Iris pigment epithelial cell (primary cell): ENCODE measurements at places on chromosomes 5 and 9.

DNA sequence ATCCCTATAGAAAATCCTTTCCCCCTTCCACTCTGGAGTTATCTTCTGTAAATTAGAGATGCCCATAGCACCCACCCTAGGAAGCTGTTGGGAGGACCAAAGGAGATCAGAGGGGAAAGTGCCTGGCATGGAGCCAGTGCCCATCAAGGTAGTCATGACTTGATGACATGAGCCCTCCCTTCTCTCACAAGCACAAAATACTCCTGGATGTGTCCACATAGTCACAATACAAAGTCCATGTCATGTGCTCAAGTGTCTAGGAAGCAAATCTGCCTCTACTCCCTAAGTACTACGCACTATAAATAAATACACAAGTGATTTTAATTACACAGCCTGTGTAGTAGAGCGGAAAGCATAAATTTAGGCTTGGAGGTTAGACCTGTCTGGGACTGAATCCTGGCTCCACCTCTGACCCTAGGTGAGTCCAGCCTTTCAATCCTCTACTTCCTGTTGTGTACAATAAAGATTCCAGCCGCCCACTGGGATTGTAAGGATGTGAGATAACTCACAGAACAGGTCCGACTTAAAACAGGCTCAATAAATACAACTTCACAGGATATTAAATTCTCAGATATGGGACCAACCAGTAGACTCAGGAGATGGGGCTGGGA, 30.6 kb downstream of the TTC39B start:
- DNase-seq: no peak

DNA sequence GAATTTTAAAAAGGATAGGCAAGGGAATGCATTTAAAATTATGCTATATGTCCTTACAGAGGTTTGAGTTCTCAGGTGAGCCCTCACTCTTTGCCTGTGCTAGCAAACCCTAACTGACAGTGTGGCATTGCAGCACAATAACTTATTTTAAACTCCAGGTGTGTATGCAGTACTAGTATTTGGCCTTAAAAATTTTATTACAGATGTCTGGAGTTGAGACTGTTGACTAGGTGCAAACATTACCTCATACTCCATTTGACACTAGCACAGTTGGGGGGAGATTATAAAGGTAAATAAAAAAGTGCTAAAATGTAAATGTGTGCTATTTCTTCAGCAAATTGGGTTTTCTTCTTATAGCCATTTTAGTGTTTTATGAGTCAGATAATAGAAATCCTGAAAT, 407.7 kb downstream of the SH3GL2 start:
- DNase-seq: no peak

GRCh38 chr9:128243215-128244018, 32.4 kb downstream of the GOLGA2 start:
- no peak for DNase-seq

DNA sequence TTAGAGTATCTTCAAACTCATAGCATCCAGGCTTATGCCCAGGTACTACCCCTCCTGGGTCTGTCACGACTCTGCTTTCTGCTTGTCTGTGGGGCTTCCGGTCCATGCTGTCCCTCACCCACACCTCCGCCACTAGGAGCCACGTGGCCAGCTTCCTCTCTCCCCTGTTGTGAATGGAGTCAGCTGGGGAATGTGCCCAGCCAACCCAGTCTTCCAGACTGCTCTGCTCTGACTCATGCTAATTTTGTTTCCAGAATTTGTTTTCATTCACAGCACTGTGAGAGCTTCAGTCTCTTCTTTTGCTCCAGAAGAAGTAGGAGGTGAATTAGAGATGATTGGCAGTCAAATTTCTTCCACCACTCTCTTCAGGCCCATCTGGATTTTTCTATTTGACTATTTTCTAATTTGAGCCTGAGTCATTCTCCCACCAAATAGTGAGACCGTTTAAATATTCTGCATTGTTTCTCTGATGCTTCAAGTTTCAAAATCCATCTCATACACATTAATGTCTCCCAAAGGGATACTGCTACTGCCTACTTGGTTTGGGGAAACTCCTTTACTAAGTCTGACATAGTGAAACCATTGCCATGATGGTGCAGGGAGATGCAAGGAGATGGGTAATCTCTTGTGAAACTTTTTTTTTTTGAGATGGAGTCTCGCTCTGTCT, 424.1 kb upstream of the KIF2A start:
- DNase-seq: peak; percentile 50

- no peak for DNase-seq
Measured at GRCh38 chr5:160843240-160843639, 8.8 kb downstream of the ATP10B start.

DNA sequence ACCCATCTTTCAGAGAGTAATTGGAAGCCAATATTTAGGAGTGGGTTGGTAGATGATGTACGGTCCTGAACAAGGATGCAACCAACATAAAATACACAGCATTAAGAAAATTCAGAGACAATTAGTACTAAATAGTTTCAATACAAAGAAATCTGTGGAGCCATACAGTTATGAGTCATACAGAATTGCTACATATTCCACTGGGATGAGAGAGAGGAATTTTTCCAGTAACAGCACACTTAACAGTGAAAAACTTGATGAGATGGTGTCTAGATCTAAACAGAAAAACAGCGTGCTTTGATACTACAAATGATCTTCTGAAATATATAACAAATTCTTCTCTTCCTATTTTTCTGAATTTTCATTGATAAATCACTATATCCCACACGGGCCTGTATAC, 1999.3 kb upstream of the CDH9 start:
- DNase-seq: no peak

- DNase-seq: peak; percentile 28
Measured at GRCh38 chr9:23557689-23558088, 268.4 kb downstream of the ELAVL2 start.

DNA sequence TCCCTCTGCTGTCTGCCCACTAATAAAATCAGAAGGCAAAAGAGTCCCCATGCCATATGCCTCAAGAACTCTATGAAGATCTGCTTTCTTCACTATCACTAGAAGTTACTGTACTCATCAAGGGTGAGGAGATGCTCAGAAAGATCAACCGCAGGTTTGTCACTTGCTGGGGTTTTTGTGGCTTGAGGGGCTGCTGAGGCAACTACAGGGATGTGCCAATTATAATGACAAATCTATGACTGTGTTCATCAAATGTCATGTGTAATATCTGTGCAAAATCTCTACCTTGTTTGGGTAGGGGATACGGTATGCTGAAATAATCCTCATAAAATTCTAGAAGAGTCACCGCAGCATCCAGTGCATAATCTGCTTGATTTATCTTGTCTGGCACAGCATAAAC, 13.0 kb downstream of the ERAP1 start:
- DNase-seq: no peak

DNA sequence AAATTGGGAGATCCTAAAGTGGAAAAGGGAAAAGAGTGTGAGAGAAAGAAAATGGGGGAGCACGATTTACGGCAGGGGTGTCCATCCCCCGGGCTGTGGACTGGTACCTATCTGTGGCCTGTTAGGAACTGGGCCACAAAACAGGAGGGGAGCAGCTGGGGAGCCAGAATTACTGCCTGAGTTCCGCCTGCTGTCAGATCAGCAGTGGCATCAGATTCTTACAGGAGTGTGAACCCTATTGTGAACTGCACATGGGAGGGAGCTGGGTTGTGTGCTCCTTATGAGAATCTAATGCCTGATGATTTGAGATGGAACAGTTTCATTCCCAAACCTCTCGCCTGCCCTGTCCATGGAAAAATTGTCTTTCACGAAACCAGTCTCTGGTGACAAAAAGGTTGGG, 108.3 kb upstream of the ADAMTSL1 start:
- DNase-seq: no peak

- peak; percentile 60 for DNase-seq
Measured at GRCh38 chr5:150021491-150022157, 21.1 kb downstream of the HMGXB3 start.

GRCh38 chr9:133718563-133719315, 19.4 kb downstream of the SARDH start:
- no peak for DNase-seq

- DNase-seq: peak; percentile 30
Measured at GRCh38 chr5:15183520-15183919, 311.9 kb upstream of the ANKH start.

- no peak for DNase-seq
Measured at GRCh38 chr9:135002336-135002735, 84.6 kb upstream of the FCN1 start.
